Memory B cell (primary cell): ENCODE measurements at places on chromosomes 13 and 19.
A peak's percentile ranks its signal among the peaks of the same experiment; 100 is the strongest.

- no peak for DNase-seq
Observed at GRCh38 chr13:105827111-105827809, 708.2 kb downstream of the EFNB2 start.

- DNase-seq = no peak
Observed at GRCh38 chr13:96229356-96229755, 139.4 kb downstream of the HS6ST3 start.

DNA sequence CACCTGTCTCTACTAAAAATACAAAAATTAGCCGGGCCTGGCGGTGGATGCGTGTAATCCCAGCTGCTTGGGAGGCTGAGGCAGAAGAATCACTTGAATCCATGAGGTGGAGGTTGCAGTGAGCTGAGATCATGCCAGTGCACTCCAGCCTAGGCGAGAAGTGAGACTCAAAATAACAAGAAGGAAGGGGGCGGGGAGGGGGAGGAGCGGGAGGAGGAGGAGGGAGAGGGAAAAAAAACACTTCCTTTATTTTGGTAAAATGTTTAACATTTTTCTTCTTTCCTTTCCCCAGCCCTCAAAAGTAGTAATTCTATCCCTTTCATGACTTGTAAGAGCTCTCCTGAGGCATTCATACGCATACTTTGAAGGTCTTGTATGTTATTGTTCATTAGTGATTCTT lies 44.3 kb downstream of the SPRY2 start:
- no peak for DNase-seq

- no peak for DNase-seq
Observed at GRCh38 chr13:90618133-90618532, 729.4 kb upstream of the MIR17HG start.

DNA sequence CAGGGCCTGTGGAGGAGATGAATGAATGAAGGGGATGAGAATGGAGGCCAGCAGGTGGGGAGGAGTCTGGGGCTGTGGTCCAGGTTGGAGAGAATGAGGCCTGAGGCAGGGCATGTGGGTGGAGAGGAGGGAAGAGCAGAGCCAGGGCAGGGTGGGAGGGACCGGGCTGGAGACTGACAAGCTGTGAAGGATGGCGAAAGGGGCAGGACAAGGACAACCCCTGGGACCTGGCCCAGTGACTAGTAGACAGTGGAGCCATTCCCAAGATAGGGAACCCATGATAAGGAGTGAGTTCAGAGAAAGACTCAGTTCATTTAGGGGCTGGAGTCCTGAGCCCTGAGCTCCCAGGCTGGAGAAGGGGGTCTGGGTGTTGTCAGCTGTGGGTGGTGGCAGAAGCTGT lies 3.0 kb downstream of the PTH2 start:
- DNase-seq = no peak

DNA sequence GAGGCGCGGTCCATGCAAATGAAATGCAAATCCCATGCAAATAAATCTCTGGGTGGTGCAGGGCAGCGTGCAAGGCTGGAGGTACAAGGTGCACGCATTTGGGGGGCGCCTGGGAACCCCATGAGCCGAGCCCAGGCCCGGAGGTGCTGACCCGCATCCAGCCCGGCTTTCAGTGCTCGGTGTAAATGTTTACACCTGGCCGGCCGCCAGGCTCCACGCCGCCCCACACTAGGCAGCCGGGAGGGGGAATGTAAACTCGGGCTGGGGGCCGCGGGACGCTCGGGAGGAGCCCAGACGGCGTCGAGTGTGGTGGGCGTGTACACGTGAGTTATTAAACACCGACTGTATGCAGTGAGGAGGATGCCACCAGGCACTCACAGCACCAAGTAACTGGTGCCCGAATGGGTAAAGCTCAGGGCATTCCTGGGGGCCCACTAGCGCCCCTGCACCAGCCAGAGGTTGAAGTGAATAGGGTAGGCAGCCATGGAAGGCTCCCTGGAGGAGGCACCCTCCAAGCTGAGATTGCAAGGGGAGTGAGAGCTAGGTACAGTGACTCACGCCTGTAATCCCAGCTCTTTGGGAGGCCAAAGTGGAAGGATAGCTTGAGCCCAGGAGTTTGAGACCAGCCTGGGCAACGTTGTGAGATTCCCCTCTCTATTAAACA lies 17.2 kb downstream of the FUT6 start:
- no peak for DNase-seq

GRCh38 chr19:33866696-33867095 lies 70.0 kb downstream of the KCTD15 start:
- no peak for DNase-seq

- DNase-seq = no peak
Observed at GRCh38 chr13:27782151-27782550, 10.1 kb upstream of the GSX1 start.

DNA sequence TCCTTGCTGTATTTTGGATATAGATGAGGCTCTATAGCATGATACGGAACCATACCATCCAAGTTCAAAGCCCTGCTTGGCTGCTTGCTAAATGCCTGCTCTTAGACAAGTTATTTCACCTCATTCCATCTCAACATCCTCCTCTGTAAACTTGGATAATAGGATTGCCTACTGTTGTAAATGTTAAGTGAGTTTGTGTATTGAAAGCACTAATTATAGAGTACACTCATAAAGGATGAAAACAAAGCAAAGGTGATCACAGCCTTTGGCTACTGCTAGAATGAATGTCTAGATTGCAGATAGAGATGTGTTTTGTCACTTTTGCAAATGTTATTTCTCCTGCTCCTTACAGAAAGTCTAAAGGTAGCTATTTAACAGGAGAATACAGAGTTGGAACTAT lies 34.3 kb upstream of the STARD13 start:
- no peak for DNase-seq

DNA sequence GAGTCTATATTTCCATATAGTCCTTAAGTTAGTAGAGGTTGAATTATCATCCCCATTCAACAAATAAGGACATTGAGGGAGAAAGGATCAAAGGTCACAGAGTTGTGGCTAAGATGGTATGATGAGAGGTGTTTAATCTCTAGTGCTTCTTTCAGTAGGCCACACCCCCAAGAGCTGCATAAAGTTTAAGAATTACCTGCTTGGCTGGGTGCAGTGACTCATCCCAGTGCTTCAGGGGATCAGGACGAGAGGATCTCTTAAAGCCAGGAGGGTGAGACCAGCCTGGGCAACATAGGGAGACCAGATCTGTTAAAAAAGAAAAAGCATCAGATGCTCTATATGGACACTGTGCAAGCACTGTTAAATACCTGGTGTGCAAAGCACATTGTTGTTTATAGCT lies 560.0 kb upstream of the KLHL1 start:
- DNase-seq = no peak

GRCh38 chr19:17266589-17266974 lies 661 bp upstream of the BABAM1 start:
- no peak for DNase-seq

DNA sequence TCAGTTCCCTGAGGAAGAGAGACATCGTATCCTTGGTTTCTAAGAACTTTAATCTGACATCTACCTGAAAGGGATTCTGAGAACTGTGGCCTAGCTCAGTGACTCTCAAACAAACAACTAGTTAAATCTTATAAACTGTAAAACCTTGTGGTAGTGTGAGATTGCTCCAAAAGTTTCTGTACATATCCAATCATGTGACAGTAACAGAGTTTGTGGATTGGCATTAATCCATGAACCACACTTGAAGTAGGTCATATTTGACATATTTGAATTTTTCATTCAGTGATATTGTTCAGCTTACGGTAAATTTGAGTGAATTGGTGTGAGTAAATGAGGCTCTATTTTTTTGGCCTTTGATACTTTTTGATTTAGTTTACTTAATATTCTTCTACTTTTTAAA lies 15.0 kb downstream of the TDRD3 start:
- no peak for DNase-seq

GRCh38 chr19:1478934-1479707 lies at the start of gene C19orf25:
TSS of gene C19orf25 (minus strand) at chr19:1479215. CDS start at chr19:1478903, 312 bp downstream.
- peak; percentile 87 for DNase-seq

GRCh38 chr13:30572859-30573275 lies 44.9 kb upstream of the USPL1 start:
- peak; percentile 15 for DNase-seq

DNA sequence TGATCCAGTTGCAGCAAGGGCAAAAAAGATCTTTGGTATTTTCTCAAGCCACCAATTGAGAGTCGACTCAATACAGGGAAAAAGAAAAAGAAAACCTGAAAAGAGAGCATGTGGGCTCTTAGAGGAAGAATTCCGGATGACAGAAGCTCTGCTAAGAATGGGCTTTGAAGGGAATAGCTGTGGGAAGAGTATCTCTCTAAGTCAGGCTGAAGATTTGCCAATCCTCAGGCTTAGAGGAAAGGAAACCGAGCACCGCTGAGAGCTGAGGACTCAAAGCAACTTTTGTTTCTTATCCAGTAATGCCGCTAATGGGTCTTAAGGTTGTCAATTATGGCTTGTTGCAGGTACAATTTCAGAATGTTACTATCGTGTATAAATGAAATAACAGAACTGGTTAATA lies 166.4 kb downstream of the EFNB2 start:
- DNase-seq = no peak

- no peak for DNase-seq
Observed at GRCh38 chr13:35567406-35567980, 91.0 kb upstream of the MAB21L1 start.

DNA sequence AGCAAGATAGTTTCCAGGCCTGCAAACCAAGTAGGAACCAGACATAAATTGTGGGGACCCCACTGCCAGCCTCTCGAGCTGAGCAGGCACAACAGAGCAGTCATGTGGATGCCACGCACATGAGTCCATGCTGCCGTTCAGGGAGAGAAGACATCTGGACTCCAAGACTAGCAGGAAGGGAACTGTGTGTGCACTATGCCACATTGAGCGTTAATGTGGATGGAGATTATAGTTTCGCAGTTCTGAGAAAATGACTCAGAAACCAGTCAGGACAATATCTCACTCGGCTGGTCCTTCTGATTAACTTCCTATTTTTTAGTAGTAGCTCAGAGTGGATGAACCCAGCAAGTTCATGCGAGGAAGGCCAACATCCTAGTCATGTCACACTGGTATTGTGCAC lies 124.9 kb downstream of the CRYL1 start:
- no peak for DNase-seq

DNA sequence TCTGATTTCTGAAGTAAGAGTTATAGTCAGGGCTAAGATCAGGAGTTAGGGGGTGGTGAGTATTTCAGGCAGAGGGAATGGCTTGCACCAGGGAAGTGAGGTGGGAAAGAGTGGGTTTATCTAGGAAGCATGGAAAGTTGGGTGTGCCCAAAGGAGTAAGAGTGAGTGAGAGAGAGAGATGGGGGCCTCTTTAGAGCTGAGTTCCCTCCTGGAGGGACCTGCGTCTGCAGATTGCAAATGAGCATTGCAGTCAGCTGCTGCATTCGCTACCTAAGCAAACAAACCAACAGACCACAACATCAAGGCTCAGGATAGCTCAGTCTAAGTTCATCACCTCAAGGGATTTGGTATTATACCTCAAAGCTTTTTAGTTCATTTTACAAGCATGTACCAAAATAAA lies 405.8 kb downstream of the FGF9 start:
- no peak for DNase-seq

- DNase-seq = no peak
Observed at GRCh38 chr13:27765650-27766049, 26.6 kb upstream of the GSX1 start.

DNA sequence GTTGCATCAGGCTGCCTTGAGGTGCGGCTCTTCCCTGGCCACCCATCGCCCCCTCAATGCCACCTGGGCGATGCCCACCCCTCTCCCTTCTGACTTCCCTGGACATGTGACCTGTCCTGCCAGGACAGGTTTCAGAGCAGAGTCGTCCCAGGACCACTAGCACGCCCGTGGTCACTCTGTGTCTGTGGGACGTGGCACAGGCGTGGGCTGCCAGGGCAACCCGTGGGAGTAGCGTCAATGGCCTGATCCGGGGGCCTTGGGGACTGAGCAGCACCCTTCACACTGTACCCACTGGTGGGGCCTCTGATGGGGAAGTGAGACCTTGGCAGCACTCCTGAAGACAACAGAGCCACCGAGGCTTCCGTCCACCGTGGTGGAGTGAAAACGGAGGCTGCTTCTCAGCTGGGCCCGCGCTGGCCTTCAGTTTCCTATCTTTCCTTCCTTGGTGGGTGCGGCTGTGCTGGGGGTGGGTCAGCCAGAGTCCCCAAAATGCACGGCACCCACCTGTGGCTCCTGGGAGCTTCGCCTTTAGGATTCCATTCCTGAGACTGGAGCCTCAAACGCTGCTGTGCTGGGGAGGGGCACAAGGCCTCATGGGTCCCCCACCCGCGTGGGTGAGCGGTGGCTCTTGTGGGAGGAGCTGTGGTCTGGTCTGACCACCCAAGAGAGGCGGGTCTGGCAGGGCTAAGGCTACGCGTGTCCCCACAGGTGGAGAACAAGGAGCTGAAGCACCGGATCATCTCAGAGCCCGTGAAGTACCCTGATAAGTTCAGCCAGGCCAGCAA lies 26.7 kb upstream of the TMEM255B start:
- DNase-seq = no peak

- no peak for DNase-seq
Observed at GRCh38 chr19:10418235-10418484, 2.2 kb upstream of the PDE4A start.

DNA sequence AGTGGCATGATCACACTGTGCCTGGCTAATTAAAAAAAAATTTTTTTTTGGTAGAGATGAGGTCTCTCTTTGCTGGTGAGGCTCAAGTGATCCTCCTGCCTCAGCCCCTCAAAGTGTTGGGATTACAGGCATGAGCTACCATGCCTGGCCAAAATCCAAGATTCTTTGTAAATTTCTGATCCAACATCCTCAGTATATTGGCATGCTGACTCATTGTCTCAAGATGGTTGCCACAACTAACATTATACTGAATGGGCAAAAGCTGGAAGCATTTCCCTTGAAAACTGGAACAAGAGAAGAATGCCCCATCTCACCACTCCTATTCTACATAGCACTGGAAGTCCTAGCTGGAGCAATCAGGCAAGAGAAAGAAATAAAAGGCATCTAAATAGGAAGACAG lies 100.0 kb downstream of the KLF5 start:
- no peak for DNase-seq
